ENCODE measurements at places on chromosomes 3 and 15. TPM values are rescaled to one million over a fixed set of nuclear protein-coding genes. Genes with fewer than 3 reads are reported as not detected.

DNA sequence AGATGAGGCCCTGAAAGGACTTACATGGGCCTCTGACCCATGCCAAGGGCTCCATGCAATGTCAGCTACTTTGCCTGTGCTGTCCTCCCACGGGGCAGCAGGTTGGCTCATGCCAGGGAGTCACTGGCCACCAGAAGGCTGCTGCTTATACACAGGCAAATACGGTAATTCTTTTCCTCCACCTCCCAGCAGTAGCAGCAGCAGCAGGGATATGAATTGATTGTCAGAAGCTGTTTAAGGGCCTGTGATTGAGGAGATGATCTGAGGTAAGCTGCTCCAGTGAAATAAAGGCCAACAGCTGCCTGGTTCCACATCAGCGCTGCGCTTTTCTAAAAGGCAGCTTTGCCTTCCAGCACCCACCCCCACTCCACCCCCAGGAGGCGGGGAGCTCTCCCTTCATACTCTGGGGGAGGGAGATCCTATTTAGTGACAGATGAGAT lies 250.5 kb downstream of the SHQ1 start:
- no peak for DNase-seq

DNA sequence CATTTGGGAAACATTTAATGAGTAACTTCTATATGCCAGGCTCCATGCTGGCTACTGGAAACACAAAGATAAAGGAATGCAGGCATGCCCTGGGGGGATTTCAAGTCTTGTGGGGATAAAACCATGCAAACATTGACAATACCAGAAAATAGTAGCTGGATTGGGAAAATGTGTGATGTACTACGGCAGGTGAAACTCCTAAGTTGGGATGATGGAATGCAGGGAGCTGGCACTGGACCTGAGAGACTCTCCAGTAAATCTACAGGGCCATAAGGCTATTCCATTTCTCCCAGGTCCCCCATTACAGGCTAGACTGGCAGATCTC lies 68.2 kb upstream of the NTRK3 start:
- DNase-seq: no peak

DNA sequence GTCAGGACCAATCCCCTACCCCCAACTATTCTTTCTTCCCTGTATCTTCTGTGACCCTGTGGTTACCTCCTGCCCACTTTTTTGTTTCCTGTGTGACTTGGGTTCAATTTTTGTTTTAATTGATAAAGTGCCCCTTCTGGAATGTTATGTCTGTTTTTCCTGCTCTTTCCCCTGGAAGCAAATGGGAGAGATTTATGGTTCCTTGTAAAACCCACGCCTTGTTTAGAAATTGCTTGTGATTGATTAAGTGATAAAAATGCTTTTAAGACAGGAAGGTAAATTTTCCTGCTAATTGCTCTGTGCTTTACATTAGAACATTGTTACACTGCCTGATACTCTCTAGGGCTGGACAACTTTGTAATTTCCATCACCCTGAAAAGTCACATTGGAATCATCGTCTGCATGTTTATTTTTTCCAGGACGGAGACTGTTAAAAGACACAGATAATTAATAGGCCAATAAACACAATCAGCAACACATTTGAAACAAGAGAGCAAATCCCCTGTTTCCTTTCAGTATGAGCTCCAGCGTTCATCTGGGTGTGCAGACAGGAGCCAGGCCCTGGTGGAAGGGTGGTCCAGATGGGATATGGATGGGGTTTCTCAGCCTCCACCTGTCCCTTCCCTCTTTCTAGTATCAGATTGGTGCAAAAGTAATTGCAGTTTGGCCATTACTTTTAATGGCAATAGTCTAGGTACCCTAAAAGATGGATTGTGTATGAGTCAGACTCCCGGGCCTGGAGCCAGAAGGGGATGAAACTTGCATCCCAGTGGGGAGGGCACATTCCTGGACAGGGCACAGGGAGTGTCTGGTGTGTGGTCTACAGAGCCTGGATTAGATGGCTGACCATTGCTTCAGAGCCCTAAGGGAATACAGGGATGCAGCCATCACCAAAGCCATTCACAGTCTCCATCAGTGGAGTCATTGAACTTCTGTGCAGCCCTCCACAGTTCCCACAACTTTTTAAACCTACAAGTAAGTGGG lies 58.1 kb upstream of the AGBL1 start:
- DNase-seq: no peak

DNA sequence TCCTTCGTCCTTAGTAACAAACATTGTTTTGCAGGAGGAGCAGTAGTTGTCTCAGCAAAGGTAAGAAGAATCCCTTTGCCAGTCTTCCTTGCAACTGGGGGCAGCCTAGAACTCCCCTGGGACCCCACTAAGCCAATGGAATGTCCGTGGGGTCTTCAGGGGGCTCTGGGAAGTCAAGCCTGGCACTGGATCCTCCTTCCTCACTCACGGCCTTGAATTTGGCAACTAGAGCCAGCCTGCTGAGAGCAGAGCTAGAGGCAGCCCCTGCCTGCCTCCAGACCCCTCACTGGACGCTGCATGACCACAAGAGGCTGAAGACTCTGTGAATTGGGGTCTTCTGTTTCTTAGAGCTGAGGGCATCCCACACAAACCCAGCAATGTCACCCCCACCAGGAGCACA lies 18.6 kb upstream of the PRR23E start:
- no peak for DNase-seq

- DNase-seq: no peak
These were observed 36.3 kb downstream of the PAK2 start for GRCh38 chr3:196775938-196776337.

- no peak for DNase-seq
These were observed 33.3 kb upstream of the ATG7 start for GRCh38 chr3:11238880-11239279.

DNA sequence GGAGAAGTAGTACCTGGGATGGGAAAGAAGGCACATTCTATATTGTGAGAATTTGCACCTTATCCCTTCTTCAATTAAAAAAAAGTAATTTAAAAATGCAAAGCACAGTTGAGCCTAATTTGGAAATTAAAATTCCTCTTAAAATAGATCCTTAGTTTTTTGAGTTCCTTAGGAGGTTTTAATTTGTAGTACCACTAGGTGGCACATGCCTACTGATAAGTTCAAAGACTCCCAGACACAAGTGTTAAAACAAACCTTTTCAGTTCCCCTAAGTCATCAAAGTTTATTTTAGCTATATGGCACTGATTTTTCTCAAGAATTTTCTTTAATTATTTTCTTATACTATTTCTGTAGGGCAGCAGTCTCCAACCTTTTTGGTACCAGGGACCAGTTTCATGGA lies 127.6 kb upstream of the AZI2 start:
- DNase-seq: no peak

- no peak for DNase-seq
These were observed 45.0 kb downstream of the MYO5A start for GRCh38 chr15:52483707-52484106.

GRCh38 chr3:172710664-172711453 lies at the start of gene NCEH1:
TSS of gene NCEH1 (minus strand) at chr3:172711067. CDS start at chr3:172710984, 83 bp downstream.
- DNase-seq: peak; percentile 92

DNA sequence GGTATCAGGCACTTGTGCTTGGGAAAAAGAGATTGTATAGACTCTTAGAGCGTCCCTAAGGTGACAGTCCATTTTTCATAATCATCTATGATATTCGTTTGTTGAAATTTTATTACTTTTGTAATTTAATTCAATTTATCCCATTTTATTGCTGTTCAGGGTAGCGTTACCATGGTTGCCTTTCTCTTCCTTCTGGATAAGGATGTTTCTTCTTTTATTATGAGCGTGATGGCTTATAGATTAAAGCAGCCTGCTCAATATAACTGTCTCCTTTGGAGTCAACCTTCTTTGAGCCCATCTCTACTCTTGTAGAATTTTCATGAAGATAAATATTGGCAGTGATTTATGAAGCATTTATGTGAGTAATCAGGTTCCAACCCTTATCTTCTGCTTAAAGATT lies 182.0 kb downstream of the LRTM1 start:
- no peak for DNase-seq

DNA sequence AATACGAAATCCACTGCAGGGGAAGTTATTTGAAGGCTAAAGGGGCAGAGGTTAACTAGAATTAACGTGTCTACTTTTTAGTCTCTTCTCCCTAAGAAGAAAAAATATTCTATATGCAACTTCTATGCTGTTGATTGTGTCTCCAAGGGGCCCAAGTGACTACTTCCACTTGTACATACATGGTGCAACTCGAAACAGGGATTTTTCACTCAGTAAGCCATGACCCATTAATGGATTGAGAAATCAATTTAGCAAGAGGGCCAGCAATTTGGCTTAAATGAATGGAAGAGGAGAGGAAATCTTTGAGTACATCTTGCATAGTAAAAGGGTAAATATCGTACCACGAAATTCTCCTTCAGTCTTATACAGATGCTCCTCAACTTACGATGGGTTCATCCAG lies 151.1 kb upstream of the HES1 start:
- no peak for DNase-seq

GRCh38 chr3:189041482-189042090 lies 130.2 kb upstream of the TPRG1 start:
- peak; percentile 29 for DNase-seq

GRCh38 chr3:192843119-192843518 lies 74.5 kb downstream of the MB21D2 start:
- DNase-seq: no peak

- no peak for DNase-seq
These were observed 18.7 kb downstream of the PAQR5 start for GRCh38 chr15:69317392-69317841.

DNA sequence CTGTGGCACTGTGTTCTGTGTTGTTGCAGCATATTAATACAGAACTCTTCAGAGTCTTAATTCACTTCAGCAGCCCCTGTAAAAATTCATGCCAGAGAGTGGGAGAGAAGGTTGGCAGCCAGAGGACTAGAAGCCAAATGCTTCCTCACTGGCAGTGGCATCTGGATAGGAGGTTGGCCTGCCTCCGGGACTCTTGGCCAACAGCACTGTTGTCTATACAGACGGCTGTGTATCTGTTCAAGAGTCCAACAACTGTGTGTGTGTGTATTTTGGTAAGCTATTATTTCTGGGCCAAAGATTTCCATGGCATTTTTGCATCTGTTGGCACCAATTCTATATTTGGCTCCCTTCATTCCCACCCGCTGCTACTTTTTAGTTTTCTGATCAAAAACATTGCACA lies 156.0 kb upstream of the SOX2 start:
- no peak for DNase-seq

GRCh38 chr3:155367506-155367905 lies 74.0 kb upstream of the STRIT1 start:
- DNase-seq: no peak

DNA sequence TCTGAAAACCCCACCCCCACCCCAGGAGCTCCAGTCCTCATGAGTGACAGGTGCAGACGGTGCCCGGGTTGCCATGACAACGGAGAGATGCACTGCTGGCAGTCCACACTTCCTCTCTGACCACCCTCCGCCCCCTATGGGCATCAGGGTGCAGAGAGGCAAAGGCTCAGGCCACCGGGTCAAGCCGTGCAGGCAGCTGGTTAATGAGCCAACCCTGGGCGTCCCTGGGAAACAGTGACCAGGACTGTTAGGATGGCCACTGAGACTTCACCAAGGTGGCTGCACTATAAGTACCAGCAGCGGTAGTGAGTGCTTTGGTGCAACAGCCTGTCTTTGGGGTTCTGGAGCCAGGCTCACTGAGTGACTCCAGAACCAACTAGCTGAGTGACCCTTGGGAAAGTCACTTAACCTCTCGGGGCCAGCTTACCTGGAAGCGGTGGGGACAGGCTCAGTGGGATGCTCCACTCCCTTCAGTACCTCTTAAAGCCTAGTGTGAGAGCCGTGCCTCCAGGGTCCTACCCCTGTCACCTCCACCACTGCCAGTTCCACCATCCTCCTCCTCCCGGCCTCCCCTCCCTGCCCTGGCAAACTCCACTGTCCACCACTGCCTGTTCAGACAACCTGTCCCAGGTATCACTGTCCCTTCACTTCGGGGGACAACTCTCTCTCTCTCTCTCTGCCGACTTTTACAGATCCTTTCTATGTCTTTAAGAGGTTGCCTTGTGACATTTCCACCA lies 121.0 kb upstream of the PRR20G start:
- DNase-seq: no peak

- DNase-seq: no peak
These were observed 101.1 kb upstream of the RASGRP1 start for GRCh38 chr15:38665586-38666305.

- peak; percentile 73 for DNase-seq
These were observed 232.6 kb upstream of the LRTM1 start for GRCh38 chr3:55160241-55160983.

DNA sequence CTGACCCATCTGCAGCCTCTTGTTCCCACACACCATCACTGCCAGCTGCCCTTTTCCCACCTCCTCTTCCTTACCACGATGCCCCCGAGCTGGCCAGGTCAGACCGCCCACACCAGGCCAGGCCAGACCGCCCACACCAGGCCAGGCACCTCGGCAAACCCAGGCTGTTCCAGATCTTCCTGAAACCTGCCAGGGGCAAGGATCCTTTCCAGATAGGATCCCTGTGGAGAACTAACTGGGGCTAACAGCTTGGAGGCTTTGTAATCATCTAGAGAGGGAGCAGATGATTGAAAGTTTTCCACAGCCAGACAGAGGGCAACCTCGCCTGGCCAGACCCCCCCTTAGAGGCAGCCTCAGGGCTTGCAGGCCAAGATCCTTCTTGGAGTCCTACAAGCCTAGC lies 287.3 kb upstream of the TLE3 start:
- no peak for DNase-seq

DNA sequence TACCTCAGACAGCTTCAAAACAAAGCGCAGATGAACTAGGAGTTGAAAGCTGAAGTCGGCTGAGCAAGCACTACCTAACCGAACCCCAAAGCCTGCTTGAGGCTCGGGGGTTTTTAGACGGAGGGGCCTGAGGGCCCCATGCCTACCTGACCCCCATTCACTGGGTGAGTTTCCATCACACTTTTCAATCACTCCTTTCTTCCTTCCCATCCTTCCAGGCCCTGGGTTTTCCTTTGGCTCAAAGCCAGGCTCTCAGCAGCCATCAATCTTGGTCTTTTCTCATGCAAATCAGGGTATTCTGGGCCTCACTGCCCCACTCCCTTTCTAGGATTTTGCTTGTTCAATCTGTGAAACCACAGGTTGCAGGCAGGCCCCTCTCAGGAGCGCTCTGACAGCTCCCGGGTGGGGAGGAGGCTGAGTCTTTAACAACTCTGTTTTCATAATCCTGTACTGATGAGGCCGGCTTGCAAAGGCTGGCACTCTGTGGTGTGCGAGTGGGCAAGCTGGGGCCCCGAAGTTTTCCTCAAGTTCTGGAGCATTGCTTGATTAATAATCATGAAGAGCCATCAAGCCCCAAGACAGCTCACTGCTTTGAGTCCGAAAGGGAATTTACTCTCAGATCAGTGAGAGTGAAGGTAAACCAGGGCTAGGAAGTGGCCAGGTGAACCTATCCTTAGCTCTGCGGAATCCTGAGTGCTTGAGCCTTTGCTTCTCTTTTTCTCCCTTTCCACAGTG lies 97.6 kb downstream of the FRMD4B start:
- DNase-seq: no peak

The SPTBN5 gene
- 7.1 TPM for total RNA-seq

The C3orf49 gene
- not detected for total RNA-seq

The SPSB4 gene
- total RNA-seq: 0.29 TPM

The POLG gene
- total RNA-seq: 56.2 TPM

The WNT5A gene
- 13.7 TPM for total RNA-seq

The FOXB1 gene
- not detected for total RNA-seq

The LIPC gene
- total RNA-seq: 0.58 TPM

The ACTRT3 gene
- total RNA-seq: 1.6 TPM

The CYP11A1 gene
- total RNA-seq: 0.72 TPM

The ABI3BP gene
- total RNA-seq: 215 TPM

The PLSCR5 gene
- total RNA-seq: not detected

The SEMA3G gene
- total RNA-seq: 11.6 TPM

All from mucosa of gallbladder (tissue), 1 donor.